ENCODE measurements at places on chromosomes 1 and 21.

DNA sequence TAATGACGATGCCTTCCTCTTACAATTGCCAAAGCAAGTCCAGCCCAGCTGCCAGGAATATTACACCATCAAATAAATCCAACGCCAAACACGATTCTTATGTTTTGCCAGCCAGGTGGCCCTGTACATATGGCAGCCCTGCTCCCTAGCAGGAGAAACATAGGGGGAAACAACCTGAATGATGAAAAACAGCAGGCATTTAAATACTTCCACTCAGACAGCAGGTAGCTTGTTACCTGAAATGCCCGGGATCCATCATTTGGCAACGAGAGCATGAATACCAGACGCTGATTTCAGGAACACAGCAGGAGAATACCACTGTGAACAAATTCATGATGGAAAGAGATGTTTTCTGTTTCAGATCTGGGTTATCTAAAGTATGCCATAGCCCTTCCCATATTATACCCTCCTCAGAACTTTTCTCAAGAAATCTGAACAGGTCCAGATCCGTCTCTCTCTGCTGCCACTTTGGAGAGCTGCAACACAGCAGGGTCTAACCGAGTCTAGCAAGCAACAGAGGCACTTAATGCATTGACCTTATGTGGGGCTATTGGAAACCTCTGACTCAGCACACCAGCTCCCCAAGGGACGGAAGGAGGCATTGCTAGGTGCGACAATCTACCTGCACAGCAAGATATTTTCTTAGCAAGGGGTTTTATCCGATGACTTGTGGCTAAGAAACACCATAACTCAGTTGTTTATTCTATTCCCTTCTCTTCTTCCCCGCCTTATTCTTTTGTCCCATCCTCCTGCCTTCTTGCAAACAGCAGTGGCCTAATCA, 166.3 kb downstream of the BARHL2 start:
- no peak for DNase-seq

- peak; percentile 79 for DNase-seq
Measured at GRCh38 chr21:44911384-44912157, 9.1 kb downstream of the ITGB2 start.

DNA sequence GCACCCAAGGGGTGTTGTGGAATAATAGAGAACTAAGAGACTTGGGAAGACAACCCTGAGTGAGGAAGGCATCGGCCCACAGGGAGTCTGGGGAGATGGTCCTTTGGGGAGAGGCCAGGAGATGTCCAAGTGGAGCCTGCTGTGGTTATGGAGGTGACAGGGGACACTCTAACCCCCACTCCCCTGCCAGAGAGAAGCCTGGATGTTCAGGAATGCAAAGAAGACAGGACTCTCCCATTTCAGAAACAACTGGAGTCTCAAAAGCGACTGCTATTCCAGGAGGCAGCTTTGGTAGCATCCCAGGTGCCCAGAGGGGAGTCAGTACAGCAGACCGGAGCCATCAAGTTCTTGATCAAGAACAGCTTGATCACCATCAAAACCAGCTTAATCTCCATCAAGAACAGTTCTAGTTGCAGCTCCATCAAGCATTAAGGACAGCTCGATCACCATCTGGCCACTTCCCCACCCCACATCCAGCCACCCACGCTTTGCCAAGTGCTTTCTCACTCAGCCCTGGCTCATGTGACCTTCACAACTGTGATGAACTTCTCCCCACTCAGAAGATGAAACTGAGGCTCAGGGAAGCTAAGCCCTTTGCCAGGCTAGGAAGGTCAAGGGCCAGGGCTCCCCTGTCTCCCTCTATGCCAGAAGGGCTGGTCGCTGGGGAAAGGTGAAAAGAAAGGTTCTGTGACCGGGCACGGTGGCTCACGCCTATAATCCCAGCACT, 743 bp downstream of the CD52 start:
- peak; percentile 70 for DNase-seq

GRCh38 chr1:42776502-42776901, 8.3 kb upstream of the TMEM269 start:
- no peak for DNase-seq

DNA sequence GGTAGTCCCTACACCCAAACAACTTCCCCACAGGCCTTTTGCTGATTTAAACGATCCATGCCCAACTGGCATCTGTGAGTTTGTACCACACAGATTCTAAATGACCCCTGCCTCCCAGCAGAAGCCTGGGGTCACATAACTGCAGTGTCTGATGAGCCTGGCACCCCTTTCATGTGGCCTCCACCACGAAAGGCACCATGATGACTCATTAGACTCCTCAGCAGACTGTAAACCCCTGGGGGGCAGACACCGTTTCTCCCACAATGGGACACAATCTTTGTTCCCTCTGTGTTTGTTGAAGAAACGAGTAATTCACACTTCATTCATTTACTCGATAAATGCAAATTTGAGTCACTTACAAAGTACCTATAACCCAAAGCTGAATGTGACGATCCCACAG, 81.6 kb downstream of the CCDC185 start:
- DNase-seq = peak; percentile 32

DNA sequence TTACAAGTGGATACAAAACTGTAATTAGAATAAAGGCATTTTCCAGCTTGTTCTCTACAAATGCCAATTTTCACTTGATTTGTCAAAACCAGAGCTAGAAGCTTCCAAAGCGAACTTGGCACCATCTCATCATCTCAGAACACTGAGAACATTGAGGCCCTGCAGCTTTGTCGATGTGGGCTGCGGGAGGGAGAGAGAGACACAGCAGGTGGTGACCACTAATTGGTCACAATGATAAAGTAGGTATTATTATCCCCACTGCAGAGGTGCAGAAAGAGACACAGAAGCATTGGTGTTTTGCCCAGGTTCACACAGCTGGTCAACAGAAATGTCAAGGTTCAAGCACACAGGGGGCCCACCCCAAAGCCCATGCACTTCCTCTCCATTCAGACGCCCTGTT, 72.2 kb upstream of the KRTAP19-8 start:
- no peak for DNase-seq

DNA sequence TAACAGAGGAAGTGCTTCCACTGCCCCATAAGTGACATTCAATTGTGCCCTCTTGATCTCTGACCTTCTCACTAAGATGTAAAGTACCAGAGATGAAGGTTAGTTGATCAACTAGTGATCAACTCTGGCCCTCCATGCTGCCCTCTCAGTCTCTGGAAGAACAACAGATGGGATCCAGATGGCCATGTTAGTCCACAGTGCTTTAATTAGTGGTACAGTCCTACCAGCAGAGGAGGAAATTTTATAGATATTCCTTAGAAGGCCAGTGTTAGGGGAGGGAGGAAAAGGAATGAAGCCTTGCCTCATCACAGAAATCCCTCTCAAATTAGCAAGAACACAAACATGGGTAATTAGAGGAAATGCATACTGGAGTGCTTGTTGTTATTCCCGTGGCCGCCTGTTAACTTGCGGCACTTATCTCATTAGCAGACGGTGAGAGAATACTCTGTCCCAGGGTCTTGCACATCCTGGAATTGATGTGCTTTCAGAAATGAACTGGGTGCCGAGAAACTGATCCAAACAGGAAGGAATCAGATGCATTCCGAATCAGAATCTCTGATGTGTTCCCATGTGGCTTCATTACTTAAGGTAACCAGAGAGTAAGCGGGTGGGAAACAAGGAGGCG, 91.1 kb upstream of the RGS4 start:
- DNase-seq = no peak

GRCh38 chr21:32336711-32337110, 38.1 kb downstream of the MRAP start:
- no peak for DNase-seq

DNA sequence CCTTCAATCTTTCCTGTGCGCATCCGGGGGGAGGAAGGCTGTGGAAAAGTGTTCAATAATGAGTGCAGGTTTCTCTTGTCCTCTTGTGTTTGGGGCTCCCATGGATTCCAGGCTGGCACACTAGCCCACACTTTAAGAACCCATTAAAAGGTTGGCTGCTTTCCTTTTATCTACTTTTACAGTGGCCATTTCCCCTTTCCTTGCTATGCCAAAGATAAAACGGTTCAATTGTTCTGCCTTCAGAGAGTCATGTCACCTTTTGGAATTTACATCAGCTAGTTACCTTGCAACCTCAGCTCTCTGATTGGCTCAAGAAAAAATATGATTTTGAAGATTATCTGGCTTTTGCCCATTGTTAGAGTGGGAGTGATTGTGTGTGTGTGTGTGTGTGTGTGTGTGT, 182.3 kb downstream of the SDCCAG8 start:
- no peak for DNase-seq

- DNase-seq = no peak
Measured at GRCh38 chr1:98048751-98049325, 128.0 kb upstream of the DPYD start.

GRCh38 chr21:43719748-43720538, 1.0 kb downstream of the PDXK start:
- DNase-seq = peak; percentile 52

- DNase-seq = no peak
Measured at GRCh38 chr21:25790122-25790877, 55.5 kb downstream of the GABPA start.

DNA sequence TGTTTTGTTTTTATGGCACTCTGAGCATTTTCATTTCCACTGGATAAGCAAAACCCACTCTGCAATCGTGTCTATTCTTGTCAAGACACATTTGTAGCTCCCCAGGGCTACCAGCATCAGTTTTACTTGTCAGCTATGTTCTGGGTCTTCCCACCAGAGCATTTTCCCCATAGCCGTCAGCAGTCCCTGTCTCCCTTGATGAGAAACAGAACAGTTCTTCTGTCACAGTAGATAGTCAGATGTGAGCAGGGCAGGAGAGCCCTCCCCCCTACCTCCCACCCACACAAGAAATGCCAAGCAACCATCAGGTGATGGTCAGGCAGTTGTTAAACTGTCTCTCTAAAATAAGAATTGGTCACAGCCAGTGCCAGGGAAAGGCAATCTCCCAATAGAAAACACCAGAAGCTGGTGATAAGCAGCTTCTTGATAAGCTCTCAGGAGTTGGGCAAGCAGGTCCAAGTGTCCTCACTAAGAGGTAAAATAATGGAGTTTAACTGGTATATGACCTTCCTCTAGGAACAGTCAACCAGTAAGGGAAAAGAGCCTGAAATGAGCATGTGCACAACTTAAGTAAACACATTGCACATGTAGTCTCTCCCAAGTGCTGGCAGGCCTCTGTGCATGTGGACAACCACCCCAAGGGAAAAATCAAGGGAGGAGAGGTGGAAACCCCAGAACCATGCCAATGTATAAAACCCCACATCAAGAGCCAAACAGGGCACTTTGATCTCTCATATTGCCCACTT, 208.2 kb downstream of the S1PR1 start:
- no peak for DNase-seq

DNA sequence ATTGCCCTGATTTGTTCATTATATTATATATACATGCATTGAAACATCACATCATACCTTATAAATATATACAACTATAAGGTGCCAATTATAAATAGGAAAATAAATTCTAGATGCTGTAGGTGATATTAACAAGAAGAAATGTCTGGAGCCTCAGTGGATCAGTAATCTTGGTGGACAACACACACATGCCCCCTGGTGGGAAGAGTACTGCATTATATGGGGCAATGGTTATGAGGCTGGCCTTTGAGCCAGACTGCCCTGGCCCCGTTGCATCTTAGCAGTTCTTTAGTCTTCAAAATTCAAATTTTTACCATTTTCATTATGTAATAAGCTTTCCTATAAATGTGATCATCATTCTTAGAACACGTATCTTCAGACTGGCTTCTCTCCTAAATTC, 335.0 kb upstream of the GREM2 start:
- DNase-seq = no peak

DNA sequence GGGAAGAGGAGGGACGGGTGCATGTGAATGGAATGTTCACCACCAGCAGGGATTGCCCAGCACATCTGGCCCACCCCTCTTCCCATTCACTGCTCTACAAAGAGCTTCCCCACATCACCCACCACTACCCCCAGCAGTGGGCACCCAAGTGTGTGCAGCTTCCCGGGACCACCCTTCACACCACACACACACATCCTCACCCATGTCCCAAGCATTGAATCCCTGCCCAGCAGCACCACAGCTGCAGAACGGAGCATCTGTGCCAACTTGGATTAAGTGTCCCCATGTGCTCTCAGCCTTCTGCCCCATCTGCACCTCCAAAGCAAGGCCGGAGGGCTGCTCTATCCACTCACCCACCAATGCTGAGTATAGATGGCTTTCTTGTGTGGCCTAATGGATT, 141.4 kb downstream of the PSMG1 start:
- DNase-seq = no peak

DNA sequence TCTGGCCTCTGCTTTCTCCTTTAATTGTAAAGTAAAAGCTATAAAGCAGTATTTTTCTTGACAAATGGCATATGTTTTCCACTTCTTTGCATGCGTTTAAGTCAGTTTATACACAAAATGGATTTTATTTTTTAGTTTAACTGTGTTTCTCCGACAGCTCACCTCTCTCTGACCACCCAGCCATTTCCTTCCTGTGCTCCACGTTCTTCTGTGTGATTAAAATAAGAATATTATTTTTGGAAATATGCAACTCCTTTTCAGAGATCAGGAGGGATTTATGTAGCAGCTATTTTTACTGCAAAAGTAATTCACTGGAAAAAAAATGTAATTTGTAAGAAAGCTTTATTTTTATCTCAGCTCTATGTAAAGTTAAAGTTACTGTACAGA, 18.0 kb downstream of the ETS2 start:
- no peak for DNase-seq

DNA sequence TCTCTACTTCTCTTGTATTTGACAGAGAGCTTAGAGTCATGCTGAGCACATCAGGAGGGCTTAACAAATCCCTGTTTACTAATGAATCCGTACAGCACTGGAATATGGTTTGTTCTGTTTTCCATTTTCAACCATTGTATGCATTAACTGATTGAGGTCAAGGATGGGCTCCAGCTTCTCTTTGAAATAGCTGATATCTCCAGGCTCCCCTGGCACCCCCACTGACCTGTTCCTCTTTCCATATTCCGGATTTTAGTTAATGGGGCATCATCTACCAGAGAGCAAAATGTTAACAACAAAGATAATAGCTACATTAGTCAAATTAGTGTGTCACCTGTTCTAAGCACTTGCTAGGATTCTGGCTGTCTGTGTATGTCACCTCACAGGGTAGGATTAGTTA, 57.6 kb downstream of the NENF start:
- DNase-seq = no peak

- no peak for DNase-seq
Measured at GRCh38 chr1:242470774-242471173, 53.7 kb downstream of the PLD5 start.

DNA sequence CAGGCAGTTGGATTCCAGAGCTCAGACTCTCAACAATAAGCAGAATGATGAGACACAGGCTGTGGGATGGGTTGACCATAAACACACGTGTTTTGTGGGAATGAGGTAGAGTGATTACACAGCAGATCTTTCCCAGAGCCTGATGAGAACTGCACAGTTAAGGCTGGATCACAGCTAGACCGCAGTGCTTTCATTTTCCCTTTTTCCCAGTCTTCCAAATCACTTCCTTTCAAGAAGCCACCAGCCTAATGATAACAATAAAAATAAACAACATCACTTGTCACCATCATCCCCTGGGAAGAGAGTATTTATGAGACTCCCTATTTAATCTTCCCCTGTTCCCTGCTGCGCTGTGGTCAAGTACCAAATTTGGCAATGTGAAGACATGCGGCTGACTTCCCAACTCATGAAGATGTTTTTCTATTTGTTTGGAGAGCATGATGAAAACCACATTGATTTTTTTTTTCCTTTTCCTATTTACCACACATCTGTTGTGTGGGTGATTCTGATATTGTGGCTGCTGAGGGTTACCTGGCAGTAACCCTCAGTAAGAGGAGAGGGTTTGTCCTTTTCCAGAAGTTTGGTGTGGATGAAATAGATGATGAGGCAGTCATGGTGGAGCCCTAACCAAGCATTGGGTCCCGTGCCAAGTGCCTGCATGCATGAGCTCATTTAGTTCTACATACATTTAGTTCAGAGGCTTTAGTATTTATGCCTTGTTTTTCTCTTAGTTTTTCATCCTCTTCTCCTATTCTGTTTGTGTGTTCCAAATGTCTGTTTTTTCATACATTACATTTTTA, 248.9 kb upstream of the HOOK1 start:
- DNase-seq = no peak

All from activated CD8-positive, alpha-beta memory T cell treated with anti-CD3 and anti-CD28 coated beads, Interleukin-2, amount 10 ng/mL, durations not matched to agents 7 days and 5 days (primary cell).